ENCODE measurements at places on chromosomes 11 and 22.

DNA sequence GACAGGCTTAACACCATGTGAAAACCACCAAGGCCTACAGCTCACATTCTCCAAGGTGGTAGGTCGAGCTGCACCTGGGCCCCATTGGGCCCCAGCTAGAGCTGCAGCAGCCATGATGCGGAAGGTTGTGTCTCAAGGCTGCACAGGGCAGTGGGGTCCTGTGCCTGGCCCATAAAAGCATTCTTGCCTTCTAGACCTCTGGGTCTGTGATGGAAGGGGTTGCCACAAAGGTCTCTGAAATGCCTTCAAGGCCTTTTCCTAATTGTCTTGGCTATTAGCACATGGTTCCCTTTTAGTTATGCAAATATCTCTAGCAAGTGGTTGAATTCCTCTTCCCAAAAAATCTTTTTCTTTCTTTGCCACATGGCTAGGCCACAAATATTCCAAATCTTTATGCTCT lies 52.5 kb upstream of the C11orf58 start:
- DNase-seq = no peak

- no peak for DNase-seq
These were observed 12.3 kb upstream of the CYP2D6 start for GRCh38 chr22:42142771-42143461.

DNA sequence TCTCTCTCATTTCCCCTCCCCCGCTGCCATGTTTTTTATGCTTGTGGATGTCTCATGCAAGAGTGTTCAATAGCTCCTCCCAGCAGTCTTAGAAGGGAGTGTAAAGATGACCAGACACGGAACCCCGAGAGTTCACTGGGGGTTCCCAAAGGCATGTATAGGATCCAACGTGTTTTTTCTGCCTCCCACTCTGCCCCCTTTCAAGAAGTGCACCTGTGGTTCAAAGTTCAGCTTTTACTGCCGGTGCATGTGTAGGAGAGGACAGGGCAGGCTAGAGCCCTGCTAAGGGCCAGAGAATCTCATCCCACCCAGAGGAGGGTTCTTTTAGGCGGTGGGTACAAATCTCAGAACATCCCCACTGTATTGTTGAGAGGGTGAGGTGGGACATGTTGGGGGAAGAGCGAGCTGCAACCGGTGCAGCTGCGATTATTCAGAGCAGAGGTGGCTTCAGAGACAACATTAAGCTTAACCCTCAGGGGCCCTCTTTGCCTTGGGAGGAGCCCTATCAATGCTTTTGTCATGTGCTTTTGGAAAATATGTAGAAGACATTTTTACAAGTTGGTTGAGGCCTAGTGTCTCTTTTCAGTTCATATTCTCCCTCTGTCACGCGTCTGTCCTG lies 14.5 kb downstream of the MIF start:
- no peak for DNase-seq

DNA sequence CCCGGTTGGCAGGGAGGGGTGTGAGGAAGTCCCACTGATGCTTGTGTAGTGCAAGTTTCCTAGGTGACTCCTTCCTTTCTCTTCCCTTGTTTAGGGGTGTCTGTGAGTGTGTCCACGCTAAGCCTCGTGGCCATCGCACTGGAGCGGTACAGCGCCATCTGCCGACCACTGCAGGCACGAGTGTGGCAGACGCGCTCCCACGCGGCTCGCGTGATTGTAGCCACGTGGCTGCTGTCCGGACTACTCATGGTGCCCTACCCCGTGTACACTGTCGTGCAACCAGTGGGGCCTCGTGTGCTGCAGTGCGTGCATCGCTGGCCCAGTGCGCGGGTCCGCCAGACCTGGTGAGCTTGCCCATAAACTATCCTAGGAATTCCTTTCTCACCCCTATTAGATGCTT lies 10.4 kb downstream of the CCKBR start:
- DNase-seq = peak; percentile 9

- DNase-seq = no peak
These were observed 141.8 kb downstream of the MPPED1 start for GRCh38 chr22:43553451-43554258.

DNA sequence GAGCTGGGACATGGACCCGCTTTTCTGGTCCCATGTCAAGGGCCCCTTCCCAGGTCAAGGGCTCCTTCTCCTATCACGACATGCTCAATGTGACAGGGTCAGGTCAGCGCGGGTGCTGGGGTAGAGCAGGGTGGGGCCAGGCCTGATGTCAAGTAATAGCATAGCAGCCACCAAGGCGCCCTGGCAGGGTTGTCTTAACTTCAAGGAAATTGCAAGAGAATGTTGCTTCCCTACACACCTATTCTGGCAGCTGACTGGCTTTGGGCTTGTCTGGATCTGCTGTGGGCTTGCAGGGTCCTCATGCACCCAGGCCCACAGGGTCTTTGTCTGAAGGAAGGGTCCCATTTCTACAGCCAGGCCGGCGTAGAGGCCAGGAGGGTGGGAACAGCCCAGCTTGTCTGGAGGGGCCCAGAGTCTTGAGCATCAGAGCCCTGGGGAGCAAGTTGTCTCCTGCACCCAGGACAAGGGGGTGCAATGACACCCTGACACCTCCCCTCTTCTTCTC lies 71.4 kb downstream of the BUD13 start:
- no peak for DNase-seq

DNA sequence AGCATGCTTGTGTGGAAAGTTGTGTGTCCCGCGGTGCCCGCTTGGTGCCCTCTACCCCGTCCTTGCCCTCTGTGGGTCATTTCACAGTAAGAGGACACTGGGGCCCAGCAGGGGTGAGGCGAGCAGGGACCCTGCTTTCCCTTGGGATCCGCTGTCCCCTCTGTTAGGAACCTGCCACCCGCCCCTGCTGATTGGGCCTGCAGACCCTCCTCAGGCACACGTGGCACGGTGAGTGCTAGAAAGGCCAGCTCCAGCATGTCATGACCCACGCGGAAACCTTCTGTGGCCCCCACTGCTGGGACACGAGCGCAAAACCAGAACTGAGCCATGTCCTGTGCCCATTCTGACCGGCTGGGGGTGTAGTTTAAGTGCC lies 353.1 kb downstream of the TBC1D22A start:
- DNase-seq = no peak

DNA sequence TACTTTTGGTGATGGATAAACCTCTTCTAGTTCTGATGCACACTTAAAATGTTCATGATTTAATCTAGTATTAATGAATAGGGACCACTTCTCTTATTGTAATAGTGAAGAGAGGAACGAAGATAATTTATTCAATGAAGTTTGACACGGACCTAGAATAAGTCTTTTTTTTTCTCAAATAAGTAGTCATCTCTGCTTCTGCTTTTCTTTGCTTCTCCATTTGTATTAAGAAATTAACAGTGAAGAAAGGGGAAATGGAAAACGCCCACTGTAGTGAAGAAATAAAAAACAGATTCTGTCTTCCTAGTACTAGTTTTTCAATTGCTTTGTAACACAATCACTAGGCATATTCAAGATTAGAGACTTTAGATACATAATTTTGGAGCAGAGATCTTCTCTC lies 73.0 kb downstream of the CD44 start:
- no peak for DNase-seq

GRCh38 chr11:69086152-69087132 lies 37.7 kb downstream of the TPCN2 start:
- no peak for DNase-seq

DNA sequence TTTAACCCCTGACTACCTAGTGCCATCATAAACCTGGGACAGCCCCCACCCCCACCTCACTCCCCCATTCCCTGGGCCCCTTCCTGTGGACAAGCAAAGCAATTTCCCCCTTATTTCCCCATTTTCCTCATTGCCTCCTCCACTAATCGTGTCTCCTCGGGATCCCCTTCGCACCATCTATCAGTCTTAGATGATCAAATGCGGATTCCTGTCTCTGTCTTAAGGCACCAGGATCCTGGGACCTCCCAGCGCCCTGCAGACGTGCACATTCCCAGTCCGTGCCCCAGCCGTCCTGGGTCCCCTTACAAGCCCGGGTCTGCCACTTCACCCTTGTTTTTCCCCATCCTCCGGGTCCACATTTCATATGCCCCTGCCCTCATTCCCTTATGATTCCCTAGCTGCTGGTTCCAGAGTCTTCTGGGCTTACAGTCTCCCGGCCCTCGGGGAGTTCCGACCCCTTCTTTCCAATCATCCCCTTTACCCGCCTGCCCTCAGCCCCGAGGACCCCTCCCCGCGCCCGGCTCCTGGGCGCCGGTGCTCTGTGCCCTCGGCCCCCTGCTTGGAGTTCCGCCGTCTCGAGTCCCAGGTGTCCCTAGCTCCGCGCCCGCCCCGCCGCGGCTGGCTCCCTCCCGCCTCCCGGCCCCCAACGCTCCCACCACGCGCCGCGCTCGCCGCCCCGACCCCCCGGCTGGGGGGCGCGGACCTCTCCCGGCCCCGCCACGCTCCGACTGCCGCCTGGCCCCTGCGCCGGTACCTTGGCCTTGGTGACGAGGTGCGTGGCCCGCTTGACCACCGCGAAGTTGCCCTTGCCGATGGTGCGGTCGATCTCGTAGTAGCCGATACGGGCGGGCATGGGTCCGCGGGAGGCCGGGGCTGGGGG lies 599 bp downstream of the SIK3 start:
- peak; percentile 55 for DNase-seq

DNA sequence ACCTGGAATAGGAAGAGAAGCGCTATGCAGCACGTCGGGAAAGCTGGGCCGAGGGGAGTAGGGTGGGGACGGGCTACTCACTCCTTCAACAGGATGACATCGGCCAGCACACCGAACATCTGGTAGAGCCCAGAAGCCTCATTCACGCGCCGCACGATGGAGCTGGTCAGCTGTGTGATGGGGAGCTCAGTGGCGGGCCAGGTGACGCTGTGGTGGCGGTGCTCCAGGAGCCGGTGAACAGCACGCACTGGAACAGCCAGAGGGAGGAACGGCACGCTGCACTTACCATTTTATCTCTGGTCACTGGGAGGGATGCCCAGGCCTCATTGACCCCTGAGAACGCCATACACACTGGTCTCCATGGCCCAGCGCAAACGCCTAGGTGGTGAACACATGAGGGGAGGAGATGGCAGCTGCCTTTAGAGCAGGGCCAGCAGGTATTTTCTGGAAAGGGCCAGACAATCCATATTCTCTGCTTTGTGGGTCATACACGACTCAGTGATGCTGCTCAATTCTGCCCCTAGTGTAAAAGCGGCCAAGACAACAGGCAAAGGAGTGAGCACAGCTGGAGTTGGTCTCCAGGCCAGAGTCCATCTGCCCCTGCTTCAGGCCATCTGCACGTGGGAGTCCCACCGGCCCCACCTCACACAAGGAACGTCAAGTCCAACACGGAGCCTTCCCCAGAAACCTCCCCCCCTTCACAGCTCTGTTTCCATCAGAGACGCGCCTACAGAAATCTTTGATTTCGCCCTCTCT lies 8.8 kb downstream of the FOXRED2 start:
- no peak for DNase-seq

DNA sequence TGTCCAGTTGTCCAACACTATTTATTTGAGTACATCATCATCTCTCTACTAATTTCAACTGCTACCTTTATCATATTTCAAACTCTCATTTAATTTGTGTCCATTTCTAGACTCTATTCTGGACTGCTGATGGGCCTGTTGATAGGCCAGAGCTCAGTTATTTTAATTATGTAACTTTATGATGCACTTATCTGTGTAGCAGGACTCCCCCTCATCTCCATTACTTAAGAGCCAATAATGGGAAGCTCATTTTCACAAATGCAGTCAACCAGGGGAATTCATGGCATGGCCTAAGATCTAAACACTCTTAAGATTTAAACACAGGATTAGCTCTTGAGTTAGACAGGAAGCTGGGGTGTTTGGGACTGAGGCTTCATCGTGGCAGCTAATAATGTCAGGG lies 21.4 kb downstream of the KCNQ1OT1 start:
- DNase-seq = no peak

GRCh38 chr11:76935042-76935441 lies 74.3 kb downstream of the ACER3 start:
- no peak for DNase-seq

DNA sequence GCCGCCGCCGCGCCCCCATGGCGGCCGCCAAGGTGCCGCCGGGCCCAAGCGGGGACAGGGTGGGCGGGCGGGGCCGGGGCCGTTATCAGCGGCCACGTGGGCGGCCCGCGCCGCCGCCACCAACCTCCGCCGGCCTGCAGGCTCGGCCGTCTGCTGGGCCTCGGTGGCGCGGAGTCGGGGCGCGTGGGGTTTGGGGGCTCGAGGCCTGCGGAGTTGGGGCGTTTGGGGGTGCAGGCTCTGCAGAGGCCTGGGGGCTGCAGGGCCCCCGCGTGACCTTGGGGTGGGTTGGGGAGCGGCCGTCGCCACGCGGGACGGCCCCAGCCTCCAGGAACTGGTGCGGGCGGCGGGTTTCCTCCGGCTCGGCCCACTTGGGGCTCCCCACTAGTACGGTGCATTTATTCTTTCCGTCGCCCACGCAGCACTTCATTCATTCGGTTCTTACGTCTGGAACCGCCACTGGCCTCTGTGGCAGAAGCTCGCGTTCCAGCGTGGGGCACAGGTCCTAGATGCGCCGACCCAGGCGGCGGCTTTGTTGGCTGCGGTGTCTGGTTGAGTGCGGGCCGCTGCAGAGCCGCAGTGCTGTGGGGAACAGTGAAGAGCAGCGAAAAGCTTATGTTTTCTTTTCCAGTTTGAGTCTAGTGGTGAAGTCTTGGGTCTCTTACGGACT lies 740 bp upstream of the TRMT2A start:
- DNase-seq = no peak

DNA sequence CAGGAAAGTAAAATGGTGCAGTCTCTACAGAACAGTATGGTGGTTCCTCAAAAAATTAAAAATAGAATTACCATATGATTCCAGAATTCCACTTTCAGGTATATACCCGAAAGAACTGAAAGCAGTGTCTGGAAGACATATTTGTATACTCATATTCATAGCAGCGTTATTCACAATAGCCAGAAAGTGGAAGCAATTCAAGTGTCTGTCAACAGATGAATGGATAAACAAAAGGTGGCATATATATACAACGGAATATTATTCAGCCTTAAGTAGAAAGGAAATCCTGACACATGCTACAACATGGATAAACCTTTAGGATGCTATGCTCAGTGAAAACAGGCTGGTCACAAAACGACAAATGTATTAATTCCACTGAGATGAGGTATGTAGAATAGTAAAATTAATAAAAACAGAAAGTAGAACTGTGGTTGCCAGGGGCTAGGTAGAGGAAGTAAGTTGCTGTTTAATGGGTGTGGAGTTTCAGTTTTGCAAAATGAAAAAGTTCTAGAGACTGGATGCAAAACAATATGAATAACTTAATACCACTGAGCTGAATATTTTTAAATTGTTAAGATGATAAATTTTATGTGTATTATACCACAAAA lies 14.5 kb downstream of the SAA1 start:
- DNase-seq = no peak

Data from NCI-H526 (cell line).